Gastrocnemius medialis (tissue), 4 donors: ENCODE measurements at places on chromosomes 5 and 9. TPM values are rescaled to one million over a fixed set of nuclear protein-coding genes. Genes with fewer than 3 reads are reported as not detected.

DNA sequence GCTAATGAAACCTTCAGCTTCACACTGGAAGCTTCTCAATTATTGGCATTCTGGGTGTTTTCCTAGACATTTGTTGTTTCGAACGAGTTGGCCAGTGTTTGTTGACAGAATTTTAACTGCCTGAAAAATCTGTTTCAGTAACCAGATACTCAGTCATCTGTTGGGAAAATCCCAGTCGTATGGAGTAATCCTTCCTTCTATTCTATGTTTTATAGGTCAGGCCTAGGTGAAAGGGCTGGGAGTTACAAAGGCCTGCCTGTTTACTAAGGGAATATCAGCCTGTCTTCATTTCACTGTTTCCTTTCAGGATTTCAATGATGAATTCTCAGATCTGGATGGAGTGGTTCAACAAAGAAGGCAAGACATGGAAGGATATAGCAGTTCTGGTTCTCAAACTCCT is 59.9 kb downstream of the GRAMD2B start:
- H3K27ac ChIP-seq = peak overlapping the region; percentile 31
- H3K4me1 ChIP-seq = no peaks in the 10 kb centered on the region
- peaks cover 28% of the 10 kb centered on the region for H3K36me3 ChIP-seq
- H3K27me3 ChIP-seq = no peaks in the 10 kb centered on the region
- no peak for DNase-seq
- H3K4me3 ChIP-seq = no peak overlapping the region

DNA sequence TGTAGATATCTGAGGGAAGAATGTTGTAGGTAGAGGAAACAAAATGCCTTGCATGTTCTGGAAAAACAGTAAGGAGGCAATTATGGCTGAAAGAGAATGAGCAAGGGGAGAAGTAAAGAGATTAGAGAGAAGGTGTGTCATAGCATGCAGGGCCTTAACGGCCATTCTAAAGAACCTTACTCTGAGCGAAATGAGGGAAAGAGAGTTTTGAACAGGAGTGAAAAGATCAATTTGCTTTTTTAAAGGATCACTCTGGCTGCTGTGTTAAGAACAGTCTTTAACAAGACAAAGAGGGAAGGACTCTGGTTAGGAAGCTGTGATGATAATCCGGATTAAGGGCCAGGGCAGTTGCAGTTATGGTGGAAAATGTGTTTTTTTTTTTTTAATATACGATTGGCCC is 22.6 kb downstream of the PTBP3 start:
- no peaks in the 10 kb centered on the region for H3K4me1 ChIP-seq
- no peak overlapping the region for H3K4me3 ChIP-seq
- H3K27ac ChIP-seq = no peak overlapping the region
- no peak for DNase-seq
- no peaks in the 10 kb centered on the region for H3K27me3 ChIP-seq

- no peaks in the 10 kb centered on the region for H3K36me3 ChIP-seq
- no peak overlapping the region for H3K27ac ChIP-seq
- no peak for DNase-seq
- peak overlapping the region; percentile 51 for H3K4me3 ChIP-seq
- H3K27me3 ChIP-seq = peaks cover 93% of the 10 kb centered on the region
Measured at GRCh38 chr9:122218071-122218934, 10.5 kb downstream of the LHX6 start.

- H3K27me3 ChIP-seq = no peaks in the 10 kb centered on the region
- no peak overlapping the region for H3K27ac ChIP-seq
- DNase-seq = no peak
- H3K36me3 ChIP-seq = peaks cover 26% of the 10 kb centered on the region
- H3K4me1 ChIP-seq = no peaks in the 10 kb centered on the region
Measured at GRCh38 chr5:79297661-79298060, 61.7 kb downstream of the JMY start.

DNA sequence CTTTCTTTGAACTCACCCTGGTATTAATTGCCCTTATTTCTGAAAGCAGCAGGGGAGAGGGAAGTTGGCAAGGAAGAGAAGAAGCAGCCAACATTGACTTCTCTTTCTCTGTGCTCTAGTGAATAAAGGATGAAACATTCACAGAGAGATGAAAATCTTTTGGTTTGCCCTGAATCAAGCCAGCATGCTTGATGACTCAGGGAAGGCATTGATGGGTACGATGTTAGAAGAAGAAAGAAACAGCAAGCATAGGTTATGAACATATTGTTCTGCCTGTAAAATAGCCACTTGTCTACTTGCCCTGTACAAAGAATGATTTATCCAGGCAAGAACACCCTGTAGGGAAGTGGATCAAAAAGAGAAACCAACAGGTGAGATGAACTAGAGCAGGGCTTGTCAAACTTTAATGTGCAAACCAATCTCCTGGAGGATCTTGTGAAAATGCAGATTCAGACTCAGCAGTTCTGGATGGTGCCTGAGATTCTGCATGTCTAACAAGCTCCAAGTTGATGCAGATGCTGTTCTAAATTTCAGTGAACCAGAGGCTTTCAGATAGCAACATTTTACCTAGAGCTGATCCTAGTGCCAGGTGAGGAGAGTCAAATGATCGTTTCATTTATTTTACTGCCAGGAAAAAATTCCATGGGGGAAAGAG is 586.6 kb upstream of the TLE4 start:
- no peak overlapping the region for H3K4me3 ChIP-seq
- no peak overlapping the region for H3K27ac ChIP-seq

DNA sequence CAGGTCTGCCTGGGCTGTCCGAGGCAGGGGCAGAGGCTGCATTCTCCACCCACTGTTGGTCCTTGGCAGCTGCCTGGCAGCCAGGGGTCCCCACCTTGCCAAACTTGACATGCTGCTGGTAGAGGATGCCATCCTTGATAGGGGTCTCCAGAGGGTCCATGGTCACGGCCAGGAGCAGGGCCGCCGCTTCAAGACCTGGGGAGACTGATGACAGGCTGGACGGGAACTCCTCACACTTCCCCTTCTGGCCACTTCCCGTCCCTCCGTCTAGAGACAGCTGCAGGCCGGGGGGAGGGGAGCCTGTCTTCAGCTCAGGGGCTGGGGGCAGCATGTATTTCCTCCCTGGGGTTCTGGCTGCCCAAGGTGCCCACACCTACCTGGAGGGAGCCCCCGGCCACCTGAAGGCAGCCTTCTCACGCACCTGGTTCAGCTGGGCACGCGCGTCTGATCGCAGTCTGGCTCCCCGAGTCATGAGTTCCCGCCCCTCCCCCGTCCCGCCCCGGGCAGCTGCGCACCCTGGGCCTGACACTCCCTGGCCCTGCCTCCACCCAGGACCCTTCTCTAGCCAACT is at the start of gene DOK3:
Gene DOK3, minus strand, starts transcription at position 446 of the 571 bp plus-strand sequence. Its CDS starts 286 bp downstream, at position 160.
- no peak for DNase-seq
- no peaks in the 10 kb centered on the region for H3K27me3 ChIP-seq
- peaks cover 43% of the 10 kb centered on the region for H3K36me3 ChIP-seq
- peak within 1 kb of the TSS; percentile 17 for H3K4me3 ChIP-seq
- no peak within 1 kb of the TSS for H3K27ac ChIP-seq

DNA sequence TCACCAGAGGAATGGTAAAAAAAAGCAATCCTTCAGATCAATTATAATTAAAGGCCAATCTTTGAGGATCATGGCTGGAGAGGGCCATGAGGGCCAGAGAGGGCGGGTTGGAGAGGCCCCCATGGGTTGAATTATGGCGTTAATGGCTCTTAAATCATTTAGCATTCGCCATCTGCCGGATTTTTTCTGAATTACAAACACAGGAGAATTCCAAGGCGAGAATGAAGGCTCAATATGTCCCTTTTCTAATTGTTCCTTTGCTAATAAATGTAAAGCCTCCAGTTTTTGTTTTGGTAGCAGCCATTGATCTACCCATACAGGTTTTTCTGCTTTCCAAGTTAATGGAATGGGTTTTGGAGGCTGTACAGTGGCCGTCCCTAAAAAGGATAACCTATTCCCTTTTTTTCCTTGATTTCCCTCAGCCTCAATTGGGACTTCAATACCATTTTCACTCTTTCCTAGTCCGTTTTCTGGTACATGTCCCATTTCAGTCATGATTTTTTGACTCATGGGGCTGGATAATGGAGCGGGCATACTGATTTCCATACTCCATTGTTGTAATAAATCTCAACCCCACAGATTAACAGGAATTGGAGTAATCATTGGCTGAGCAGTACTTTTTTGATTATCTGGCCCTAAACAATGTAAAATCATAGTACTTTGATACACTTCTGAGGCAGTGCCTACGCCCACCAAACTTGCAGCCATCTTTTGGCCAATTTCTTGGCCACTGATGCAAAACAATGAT is 6.7 kb upstream of the TMEM141 start:
- H3K4me1 ChIP-seq = no peaks in the 10 kb centered on the region
- DNase-seq = no peak
- no peak overlapping the region for H3K4me3 ChIP-seq
- no peak overlapping the region for H3K27ac ChIP-seq
- no peaks in the 10 kb centered on the region for H3K36me3 ChIP-seq

DNA sequence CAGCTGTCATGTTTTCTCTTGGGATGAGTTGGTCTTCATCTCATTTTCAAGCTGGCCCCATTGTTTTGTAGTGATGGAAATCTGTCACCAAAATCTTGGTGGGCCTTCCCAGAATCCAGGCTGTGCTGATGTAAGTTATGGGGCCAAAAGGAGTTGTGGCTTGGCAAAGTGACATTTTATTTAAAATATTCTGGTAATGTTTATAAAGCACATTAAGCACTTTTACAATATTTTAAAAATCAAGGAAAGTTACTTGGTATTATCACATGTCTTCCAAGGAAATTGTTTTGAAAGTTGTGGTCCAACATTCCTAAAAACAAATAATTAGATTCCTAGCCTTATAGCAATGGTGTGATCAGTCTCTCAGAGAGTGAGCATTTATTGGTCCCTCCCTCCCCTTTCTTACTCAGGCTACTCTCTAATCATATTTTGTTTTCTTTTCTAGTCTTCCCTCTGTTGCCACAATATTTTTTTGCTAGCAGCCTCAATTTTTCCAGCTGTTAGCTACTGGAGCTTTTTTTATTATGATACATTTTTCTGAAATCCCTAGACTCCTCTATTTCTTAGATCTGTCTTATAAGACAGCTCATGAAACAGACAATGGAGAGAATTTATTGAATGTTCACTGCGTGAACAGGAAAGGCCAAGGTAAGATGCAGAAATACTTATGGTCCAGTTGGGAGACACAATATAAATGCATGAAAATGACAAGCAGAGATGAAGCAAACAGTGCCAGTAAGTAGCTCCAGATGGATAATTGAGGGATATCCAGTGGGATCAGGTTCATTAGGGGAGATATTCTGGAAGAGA is 408.1 kb upstream of the ZNF608 start:
- H3K27ac ChIP-seq = no peak overlapping the region
- no peak overlapping the region for H3K4me3 ChIP-seq
- H3K27me3 ChIP-seq = no peaks in the 10 kb centered on the region
- no peaks in the 10 kb centered on the region for H3K4me1 ChIP-seq
- no peaks in the 10 kb centered on the region for H3K36me3 ChIP-seq

- H3K27me3 ChIP-seq = peaks cover 28% of the 10 kb centered on the region
- H3K27ac ChIP-seq = no peak overlapping the region
- no peaks in the 10 kb centered on the region for H3K36me3 ChIP-seq
- H3K4me1 ChIP-seq = no peaks in the 10 kb centered on the region
- DNase-seq = peak; percentile 14
Measured at GRCh38 chr5:140926443-140927227, 536 bp downstream of the PCDHAC1 start.

DNA sequence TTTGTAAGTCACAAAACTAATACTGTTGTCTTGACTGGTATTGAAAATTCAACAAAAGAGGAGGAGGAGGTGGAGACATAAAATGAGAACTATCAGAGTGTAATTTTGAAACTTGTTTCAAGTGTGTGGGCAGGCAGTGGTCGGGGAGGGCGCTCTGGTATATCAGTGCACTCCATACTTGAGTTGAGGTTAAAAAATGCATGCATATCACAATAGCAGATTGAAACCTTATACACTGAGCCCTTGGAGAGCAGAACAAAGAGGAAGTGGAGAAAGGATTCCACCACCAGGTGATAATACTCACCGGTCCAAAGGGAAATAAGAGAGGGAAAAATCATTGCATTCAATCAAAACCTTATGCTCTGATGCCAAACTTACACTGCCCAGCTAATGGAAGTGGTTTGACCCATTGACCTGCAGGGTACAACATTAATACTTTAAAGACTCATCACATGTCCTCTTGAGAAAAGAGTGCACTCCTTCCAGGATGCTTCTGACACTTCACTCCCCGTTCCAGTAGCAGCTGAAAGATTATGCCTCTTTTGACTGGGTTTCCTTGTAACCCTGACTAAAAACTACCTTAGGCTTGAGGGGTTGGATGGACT is 79.5 kb upstream of the FAM169A start:
- H3K4me3 ChIP-seq = no peak overlapping the region
- no peaks in the 10 kb centered on the region for H3K27me3 ChIP-seq
- H3K36me3 ChIP-seq = no peaks in the 10 kb centered on the region
- no peak overlapping the region for H3K27ac ChIP-seq
- no peaks in the 10 kb centered on the region for H3K4me1 ChIP-seq

DNA sequence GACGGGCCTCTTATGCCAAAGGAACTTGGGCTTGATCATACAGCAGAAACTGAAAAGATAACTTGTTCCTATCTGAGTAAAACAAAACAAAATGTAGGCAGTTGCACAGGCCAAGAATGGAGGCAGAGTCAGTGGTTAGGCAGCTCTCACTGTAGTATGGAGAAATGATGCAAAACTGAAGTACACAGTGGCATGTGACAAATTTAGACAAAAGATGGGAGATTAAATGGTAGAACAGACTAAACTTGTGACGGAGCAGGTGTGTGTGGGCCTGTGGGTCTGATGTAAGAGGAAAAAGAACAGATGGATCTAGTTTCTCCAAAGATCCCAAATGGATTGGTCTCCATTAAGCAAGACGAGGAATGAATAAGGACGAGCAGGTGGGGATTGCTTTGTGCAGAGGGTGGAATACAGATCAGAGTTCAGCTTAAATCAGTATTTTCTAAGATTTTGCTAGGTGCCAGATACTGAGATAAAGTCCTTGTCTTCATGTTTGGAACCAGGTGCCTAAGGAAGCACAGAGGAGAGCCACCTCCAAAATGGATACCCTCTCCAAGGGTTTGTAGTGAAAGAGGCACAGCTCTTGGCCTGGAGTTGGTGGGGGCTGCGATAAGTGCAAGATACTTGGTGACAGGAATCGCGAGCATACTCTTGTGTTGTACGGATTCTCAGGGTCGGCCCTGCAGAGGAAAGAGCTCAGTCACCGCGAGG is 722 bp upstream of the DCP2 start:
- H3K4me1 ChIP-seq = peaks cover 34% of the 10 kb centered on the region
- no peak for DNase-seq
- no peaks in the 10 kb centered on the region for H3K27me3 ChIP-seq
- peak overlapping the region; percentile 91 for H3K27ac ChIP-seq
- no peaks in the 10 kb centered on the region for H3K36me3 ChIP-seq
- peak overlapping the region; percentile 97 for H3K4me3 ChIP-seq

Gene CCL27
- total RNA-seq = not detected

Gene OR2S2
- total RNA-seq = not detected

Gene HAPLN1
- total RNA-seq = not detected

Gene TDRD7
- 5.7 TPM for total RNA-seq

Gene C9orf153
- not detected for total RNA-seq

Gene GFI1B
- total RNA-seq = not detected

Gene EFNA5
- total RNA-seq = 0.15 TPM

Gene GABRA6
- not detected for total RNA-seq
